ENCODE measurements at places on chromosomes 6 and 20.

- DNase-seq: no peak
Measured at GRCh38 chr6:92648364-92649086, 770.8 kb downstream of the EPHA7 start.

GRCh38 chr6:1627827-1628560 lies 18.3 kb downstream of the FOXC1 start:
- no peak for DNase-seq

- DNase-seq: no peak
Measured at GRCh38 chr6:147641511-147641910, 133.0 kb downstream of the SAMD5 start.

DNA sequence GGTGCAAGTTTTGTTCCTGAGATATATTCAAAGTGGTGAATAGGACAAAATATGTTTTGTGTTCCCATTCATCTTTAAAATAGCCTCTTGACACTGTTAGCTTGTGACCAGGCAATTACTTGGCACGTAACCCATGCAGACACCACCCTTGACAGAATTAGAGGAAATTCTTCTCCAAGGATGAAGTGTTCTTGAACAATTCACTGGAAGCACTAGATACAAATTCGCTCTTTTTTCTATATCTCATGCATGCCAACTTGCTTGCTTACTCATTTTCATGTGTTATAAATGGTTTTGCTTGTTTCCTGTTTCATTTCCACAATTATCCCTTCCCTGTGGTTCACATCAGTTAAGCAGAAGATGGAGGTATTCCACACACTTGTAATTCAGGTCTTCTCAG lies 105.2 kb upstream of the MAN1A1 start:
- DNase-seq: no peak

DNA sequence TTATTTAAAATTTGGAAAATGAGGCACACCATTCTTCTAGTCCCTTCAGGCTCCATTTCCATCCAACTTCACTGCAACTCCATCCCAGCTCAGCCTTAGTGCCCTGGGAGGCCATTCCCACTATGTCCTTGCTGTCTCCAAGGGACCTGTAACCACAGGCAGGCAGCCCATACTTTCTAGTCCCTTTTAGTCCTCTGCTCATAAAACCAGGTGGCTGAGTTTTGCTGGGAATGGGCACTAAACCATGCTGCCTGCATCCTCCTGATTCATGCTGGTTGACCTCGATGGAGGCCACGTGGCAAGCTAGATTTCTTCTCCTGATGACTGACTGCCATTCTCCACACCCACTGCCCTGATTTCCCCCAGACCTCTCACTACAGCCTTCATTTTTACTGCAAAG lies 27.5 kb upstream of the MYMX start:
- DNase-seq: no peak

GRCh38 chr6:6634735-6635075 lies 46.2 kb downstream of the LY86 start:
- no peak for DNase-seq

DNA sequence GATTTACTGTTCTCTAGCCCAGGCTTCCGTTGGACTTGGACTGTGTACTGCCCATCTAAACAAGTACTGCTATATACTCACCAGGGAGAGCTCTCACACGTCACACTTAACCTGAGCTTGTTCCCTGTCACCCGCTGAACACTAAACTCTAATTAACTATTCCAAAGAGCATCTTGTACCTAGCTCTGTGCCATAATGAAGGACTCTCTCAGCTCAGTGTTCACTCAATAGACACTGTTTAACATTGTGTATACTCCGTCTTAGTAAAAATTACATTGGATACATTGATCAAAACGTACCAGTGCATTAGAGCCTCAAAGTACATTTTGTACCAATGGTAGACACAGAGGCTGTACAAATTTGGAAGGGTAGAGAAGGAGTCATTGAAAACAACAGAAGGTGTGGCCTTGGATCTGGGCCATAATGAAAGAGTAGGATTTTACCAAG lies 55.4 kb upstream of the EPHA7 start:
- no peak for DNase-seq

- DNase-seq: no peak
Measured at GRCh38 chr20:37240337-37241067, 21.1 kb downstream of the GHRH start.

DNA sequence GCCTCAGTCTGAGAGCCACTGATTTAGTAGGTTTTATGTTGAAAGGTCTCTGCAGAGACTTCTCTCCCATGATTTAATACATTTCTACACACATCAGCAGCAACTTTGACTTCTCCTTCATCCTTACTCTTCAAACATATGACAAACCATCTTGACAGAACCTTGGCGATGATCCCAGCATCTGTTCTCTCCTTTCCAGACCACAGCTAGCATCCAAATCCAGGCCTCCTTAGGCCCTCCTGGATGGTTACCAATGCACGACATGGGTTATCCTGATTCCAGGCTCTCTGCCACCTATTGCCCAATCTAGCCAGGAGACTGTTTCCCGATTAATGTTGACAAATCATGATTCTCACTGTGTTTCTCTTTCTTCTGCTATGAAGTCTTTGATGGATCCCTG lies 16.8 kb downstream of the LAMA4 start:
- DNase-seq: no peak

GRCh38 chr6:99592900-99593299 lies 13.7 kb upstream of the PRDM13 start:
- DNase-seq: no peak

- no peak for DNase-seq
Measured at GRCh38 chr6:42618105-42618504, 54.3 kb downstream of the UBR2 start.

GRCh38 chr6:157608221-157609075 lies 214.6 kb upstream of the SNX9 start:
- no peak for DNase-seq

DNA sequence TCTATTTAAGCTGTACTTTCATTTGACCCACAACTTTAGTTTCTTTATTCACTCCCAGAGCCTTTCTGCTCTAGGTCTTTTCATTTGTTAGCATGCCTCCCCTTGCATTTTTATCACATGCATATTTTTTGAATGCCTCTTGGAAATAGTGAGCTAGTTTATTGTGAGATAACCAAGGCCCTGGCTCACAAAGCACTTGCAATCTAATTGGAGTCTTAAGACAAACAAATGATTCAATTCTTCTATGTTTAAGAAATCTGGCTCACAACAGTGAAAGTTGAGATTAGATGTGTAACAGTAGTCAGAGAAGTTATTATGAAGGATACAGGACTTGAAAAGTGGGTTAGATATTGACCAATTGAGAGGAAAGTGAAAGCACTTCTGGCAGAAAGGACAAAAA lies 173.4 kb downstream of the MOXD1 start:
- DNase-seq: no peak

- DNase-seq: no peak
Measured at GRCh38 chr6:37232430-37233017, 25.0 kb upstream of the TBC1D22B start.

GRCh38 chr20:48632017-48632824 lies 195.6 kb downstream of the PREX1 start:
- no peak for DNase-seq

DNA sequence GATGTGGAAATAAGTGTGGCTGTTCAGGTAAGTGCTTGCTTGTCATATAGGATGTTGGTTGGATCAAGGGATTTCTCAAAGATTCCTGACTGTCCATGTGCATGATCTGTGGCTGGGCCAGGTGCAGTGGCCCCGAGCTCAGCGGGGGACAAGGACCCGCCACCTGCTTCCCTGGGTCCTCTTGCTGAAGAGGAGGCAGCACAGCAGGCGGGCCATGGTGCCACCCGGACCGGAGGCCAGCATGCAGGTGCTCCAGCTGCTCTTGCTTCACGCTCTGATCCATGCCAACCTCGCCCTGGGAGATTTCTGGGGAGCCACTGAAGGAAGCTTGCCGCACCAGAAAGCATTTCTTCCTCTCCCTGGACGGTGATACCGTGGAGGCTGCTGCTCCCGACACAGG lies 173.8 kb downstream of the HIVEP2 start:
- no peak for DNase-seq

DNA sequence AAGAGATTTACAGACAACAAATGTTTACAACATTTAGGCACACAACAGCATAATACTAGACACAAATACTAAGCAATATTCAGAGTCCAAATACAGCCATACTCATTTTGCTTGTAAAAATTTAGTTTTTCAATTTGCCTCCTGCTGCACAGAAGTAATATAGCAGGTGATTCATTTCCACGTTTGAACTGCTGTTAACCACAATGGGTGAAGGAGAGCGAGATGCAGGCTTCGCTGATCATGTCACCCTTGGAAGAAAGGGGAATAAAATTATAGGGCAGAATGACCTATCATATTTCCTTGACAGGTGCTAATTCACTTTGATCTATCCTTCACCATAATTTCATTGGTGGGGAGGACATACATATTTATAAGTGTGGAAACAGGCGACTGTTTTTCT lies 643.8 kb upstream of the AGPAT4 start:
- no peak for DNase-seq

DNA sequence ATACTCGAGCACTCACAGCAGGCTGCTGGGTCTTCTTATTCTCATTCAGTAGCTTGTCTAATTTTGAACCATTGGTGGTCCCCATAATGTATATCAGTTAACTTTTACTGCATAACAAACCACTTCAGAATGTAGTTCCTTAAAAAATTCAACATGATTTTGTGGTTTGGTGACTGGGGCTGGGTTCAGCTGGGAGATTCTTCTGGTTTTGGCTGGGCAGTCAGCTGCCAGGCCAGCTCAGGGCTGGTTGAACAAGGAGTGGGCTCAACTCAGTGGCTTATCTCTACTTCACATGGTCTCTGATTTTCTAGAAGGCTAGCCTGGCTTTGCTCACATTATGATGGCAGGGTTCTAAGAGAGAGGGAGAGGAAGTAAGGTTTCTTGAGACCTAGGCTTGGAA lies 292.4 kb upstream of the CHD6 start:
- no peak for DNase-seq

DNA sequence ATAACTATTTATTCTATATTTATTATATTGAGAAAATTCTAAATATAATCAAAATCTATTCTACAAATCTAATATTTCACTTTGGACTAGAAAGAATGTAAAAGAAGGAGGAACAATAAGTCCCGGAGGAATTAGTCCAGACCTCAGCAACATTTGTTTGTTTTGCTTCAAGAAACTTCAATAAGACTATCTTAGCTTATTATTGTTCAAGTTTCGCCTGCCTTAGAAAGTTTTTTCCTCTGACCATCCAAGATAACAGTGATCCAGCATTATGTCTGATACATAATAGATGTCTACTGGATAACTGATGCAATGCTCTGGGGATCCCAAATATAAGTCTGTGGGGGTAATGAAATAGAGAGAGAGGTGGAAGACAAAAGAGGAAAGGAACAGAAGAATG lies 28.7 kb upstream of the NT5E start:
- DNase-seq: no peak

GRCh38 chr6:150152891-150153876 lies 10.3 kb downstream of the PPP1R14C start:
- DNase-seq: no peak

DNA sequence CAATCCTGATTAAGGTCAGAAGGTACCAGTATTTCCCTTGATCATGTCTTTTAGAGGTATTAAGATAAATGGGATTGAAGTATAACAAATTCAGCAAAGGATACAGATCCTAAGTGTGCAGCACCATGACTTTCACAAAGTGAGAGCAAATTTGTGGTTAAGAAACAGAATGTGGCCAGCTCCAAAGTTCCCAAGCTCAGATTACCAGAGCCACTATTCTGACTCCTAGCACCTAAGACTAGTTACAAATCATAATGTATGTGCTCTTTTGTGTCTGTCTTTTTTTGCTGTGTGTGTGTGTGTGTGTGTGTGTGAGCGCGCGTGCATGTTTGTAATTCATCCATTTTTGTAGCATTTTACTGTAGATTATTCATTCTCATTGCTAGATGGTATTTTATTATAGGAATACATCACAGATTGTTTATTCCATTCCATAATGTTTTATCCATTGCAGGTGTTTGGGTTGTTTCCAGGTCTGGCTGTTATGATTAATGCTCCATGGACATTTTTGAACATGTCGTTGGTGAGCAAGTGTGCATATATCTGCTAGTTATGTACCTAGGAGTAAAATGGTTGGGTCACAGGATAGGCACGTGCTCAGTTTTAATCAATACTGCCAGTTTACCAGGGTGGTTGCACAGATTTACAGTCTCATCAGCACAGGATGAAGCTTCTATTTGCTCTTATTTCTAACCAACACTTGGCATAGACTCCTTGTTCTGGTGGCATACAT lies 314.0 kb upstream of the JAG1 start:
- no peak for DNase-seq

DNA sequence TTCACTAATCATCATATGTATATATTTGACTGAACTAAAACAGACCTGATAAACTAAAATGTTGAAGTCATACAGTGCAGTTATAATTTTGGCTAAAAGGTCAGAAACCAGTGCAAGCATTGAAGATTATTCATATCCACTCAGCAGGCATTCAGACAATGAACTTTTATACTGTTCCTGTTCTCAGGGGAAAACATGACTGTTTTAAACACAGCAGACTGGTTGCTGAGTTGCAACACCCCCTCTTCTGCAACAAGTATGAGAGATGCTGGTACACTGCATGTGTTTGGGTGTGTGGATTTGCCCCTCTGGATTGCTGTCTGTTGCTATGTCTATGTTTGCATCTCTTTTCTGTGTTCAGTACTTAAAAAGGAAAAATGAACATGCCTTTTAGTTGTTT lies 206.8 kb downstream of the EYA4 start:
- no peak for DNase-seq

DNA sequence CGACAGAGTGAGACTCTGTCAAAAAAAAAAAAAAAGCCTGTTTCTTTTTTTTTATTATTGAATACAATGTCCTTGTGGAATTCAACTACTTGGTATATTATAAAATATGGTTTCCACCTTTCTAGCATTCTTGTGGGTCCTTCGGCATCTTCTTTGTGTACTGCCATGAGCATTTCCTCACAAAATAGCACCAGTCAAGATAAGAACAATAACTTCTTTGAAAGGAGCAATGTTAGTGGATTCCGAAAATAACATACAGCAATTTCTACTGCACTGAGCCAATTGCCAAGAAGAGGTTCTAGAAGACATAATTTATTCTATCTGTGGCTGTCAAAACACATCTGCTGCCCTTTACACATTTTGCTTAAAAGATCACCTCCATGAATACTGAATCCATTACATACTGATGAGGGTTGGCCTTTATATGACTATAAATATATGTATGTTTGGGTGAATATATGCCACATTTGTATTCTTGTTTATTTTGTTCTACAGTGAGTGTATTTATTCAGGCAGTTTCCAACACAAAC lies 19.1 kb upstream of the SPTLC3 start:
- no peak for DNase-seq
